ENCODE measurements at places on chromosomes 12 and 14.

GRCh38 chr14:79473651-79474050 is 737.7 kb downstream of the DIO2 start:
- no peak for DNase-seq

- no peak for DNase-seq
Measured at GRCh38 chr12:119828300-119828699, 48.8 kb downstream of the CIT start.

GRCh38 chr12:124774054-124774461 is 89.6 kb downstream of the SCARB1 start:
- DNase-seq: no peak

GRCh38 chr14:87241018-87241768 is 751.8 kb downstream of the GALC start:
- DNase-seq: no peak

GRCh38 chr12:6284273-6284672 is 26.2 kb upstream of the PLEKHG6 start:
- DNase-seq: no peak

GRCh38 chr12:122880668-122881067 is 15.3 kb downstream of the VPS37B start:
- DNase-seq: no peak
